ENCODE measurements at places on chromosomes 11 and 22.
A peak's percentile ranks its signal among the peaks of the same experiment; 100 is the strongest.

GRCh38 chr11:33437529-33437928, 180.3 kb downstream of the HIPK3 start:
- DNase-seq: no peak

GRCh38 chr22:20421507-20421874, 16.1 kb downstream of the SCARF2 start:
- no peak for DNase-seq

- no peak for DNase-seq
These were observed 488.3 kb downstream of the INSC start for GRCh38 chr11:15602785-15603567.

DNA sequence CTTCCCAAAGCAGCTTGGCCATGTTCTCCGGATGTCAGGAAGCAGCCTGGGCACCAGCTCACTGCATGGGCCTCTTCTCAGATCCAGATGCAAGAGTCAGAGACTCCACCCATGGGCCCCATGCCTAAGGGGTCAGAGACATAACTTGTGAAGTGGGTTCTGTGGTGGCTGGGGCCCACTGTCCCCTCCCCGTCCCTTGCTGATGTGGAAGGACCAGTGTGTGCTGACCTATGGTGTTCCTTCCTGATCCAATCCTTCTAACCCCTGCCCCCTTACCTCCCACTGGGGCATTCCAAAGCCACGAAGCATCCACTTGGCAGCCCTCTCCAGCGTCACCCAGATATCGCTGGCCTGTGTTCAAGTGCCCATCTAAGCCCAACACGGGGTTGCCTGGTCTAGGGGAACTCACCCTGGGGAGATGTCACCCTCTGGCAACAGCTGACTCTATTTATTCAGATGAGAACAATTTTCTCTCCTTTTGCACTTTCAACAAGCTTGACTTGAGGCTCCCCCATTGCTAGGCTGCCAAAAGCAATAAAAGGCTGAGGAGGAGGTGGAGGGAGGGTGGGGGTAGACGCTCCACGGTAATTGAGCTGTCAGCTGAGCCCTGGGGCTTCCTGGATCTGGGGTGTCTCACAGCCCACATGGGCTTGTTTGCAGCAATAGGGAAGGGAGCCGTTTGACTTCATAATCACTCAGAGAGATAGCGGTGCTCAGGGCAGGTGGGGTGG, 158.5 kb downstream of the ADAMTS15 start:
- DNase-seq: peak; percentile 61

DNA sequence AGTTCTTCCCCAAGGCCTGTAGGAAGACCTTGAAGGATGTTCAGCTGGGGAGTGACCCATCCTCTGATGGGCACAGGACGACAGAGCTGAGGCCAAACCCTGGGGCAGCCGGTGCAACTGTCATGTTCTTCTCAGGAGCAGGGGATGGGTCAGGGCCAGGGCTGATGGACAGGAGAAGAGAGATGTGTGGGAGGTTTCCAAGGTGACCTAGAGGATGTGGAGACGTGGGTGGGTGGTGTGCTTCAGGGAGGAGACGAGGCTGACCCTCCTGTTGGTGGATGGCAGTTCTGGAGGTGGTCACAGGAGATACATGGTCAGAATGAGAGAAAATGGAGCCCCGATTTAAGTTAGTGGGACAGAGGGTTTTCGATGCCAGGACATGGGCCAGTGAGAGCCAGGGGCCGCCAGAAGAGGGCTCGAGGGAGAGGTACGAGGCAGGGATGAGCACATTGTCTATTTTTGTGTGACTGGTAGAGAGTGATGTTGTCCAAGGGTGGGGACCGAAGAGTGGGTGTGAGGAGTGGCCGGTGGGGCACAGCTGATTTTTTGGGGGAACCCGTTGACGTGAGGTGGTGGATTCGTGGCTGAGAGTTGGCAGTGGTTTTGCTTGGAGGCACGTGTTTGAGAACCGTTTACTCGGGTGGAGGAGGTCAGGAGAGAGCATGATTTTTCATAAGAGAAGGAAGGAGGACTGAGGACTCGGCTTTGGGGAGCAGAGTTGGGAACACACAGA, 14.6 kb downstream of the TBC1D22A start:
- DNase-seq: no peak

GRCh38 chr11:30546334-30546733, 39.8 kb downstream of the MPPED2 start:
- DNase-seq: no peak

- no peak for DNase-seq
These were observed 252.9 kb downstream of the ETS1 start for GRCh38 chr11:128334311-128335044.

GRCh38 chr11:71580057-71581003, 2.3 kb downstream of the KRTAP5-11 start:
- DNase-seq: peak; percentile 44

- DNase-seq: no peak
These were observed 122.7 kb downstream of the DBX1 start for GRCh38 chr11:20037396-20038153.

- no peak for DNase-seq
These were observed 100.0 kb downstream of the NTM start for GRCh38 chr11:131470216-131470925.

GRCh38 chr11:114499756-114500155, 59.9 kb downstream of the NXPE1 start:
- peak; percentile 14 for DNase-seq

GRCh38 chr11:116533186-116533825, 239.5 kb downstream of the BUD13 start:
- DNase-seq: no peak

- no peak for DNase-seq
These were observed 3.2 kb upstream of the KRTAP5-10 start for GRCh38 chr11:71562120-71562519.

GRCh38 chr11:13222285-13222684, 55.3 kb upstream of the BMAL1 start:
- no peak for DNase-seq

GRCh38 chr11:34243600-34244464, 114.0 kb downstream of the ABTB2 start:
- no peak for DNase-seq

DNA sequence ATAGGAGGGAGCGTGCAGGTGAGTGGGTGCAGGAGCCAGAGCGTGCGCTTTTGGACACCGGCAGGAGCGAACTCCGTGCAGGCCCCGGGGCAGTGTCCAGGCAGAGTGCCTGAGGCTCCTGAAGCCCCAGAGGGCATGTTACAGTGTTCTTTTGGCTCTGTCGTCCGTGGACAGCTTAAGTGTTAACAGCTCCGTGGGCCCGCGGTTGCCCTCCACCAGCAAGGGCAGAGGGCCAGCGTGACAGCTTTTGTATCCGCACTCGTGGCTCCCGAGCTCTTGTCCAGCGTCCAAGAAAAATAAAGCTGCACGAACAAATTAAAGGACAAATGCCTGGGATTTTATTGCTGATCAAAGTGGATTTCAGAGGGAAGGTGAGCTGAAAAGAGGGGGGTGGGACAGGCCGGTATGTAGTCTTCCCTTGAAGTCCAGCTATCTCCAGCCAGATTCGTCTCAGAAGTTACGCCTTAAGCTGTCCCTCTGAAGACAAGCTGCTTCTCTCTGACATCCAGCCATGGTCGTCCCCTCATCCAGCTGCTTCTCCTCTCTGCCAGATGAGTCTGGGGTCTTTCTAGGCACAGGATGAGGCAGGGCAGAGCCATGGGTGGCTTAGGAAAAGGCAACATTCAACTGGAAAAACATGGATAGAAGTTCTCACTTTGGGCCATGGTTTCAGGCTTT, 968 bp upstream of the TMEM109 start:
- DNase-seq: no peak

All from fibroblast of skin of left quadriceps (primary cell).